Stimulated activated CD8-positive, alpha-beta memory T cell treated with anti-CD3 and anti-CD28 coated beads, Interleukin-12 subunit alpha, Interleukin-12 subunit beta, amount 100 ng/mL, for 4 hours (primary cell): ENCODE measurements at places on chromosomes 7 and 10.

DNA sequence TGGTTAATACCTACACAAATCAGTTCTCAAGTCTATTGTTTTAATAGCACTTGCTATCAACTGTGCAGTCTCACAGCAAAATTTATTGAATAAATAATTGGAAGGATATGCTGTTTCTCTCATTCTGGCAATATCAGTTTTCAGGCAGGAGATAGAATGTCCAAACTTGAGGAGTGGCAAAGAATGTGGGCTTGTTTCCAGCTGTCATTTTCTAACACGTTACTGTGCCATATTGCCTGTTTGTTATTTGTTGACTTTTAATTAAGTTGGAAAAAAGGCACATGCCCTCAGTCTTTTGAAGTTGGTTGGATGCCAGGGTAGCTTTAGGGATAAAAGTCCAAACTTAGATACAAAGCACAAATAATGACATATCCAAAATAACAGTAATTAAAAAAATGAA, 52.2 kb downstream of the MAGI2 start:
- no peak for DNase-seq

GRCh38 chr7:69782917-69783684, 184.8 kb downstream of the AUTS2 start:
- DNase-seq, result no peak

DNA sequence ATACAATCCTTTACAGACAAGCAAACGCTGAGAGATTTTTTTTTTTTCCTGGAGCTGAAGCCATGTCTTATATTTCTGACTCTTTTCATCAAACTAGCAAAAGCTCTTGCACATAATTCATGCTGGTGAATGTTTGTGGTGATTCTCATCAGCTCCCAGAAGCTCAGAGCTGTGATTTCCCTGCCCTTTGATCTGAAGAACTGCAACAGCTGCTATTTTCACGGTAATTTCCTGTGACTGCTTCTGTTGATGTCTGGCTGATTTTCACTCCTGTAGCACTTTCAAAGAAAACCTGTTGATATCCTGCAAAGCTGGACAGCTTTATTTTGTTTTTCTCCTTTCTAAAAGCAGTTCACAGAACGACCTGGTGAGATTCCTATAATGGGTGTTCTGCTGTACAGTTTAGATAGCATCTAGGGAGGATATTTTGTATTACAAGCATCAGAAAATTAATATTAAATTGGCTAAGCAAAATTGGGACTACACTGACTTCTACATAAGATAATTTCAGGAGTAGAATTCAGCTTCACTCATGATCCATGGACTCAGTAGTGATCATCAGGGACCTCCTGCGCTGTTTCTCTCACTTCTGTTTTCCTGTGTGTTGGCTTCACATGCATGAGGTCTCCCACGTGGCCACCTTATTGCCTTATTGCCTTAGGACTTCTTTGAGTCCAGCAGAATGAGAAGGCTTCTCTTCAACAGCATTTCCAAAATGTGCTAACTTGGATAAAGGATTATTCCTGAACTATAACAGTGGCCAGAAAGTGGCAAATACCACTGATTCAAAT, 1111.6 kb upstream of the SORCS1 start:
- DNase-seq, result no peak

GRCh38 chr10:88830643-88831268, 20.9 kb downstream of the ANKRD22 start:
- DNase-seq, result no peak

- no peak for DNase-seq
Measured at GRCh38 chr10:132037676-132037975, 28.1 kb upstream of the JAKMIP3 start.

- DNase-seq, result no peak
Measured at GRCh38 chr10:77359287-77359691, 278.3 kb downstream of the KCNMA1 start.

DNA sequence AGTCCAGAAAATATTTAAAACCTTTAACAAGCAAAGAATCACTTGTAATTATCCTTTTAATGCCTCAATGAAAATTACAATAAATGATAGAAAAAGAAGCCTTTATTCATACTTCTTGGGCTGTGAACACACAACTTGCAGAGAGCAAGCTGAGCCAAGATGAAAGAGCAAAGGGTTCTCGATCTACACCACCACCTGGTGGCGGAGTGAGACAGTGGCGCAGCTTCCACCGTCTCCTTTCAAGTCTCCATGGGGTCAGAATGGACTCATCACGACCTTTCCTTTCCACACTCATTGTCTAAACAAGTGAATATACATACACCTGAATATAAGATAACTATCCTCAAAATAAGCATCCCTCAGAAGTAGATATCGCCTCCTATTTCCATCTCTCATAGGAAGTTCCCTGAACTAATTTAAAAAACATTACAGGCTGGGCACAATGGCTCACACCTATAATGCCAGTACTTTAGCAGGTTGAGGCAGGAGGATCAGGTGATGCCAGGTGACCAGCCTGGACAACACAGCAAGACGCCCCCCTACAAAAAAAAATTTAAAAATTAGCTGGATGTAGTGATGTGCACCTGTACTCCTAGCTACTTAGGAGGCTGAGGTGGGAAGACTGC, 40.7 kb downstream of the ATE1 start:
- no peak for DNase-seq
